ENCODE measurements at places on chromosomes 3 and 15. TPM values are rescaled to one million over a fixed set of nuclear protein-coding genes. Genes with fewer than 3 reads are reported as not detected.

The ZNF662 gene
- 0.92 TPM for total RNA-seq

GRCh38 chr3:24180616-24181015 is 235.5 kb downstream of the NR1D2 start:
- DNase-seq, result no peak
- H3K36me3 ChIP-seq, result no peaks in the 10 kb centered on the region
- no peak overlapping the region for H3K4me3 ChIP-seq
- no peaks in the 10 kb centered on the region for H3K4me1 ChIP-seq

The ASB14 gene
- not detected for total RNA-seq

The CYP8B1 gene
- 0.13 TPM for total RNA-seq

DNA sequence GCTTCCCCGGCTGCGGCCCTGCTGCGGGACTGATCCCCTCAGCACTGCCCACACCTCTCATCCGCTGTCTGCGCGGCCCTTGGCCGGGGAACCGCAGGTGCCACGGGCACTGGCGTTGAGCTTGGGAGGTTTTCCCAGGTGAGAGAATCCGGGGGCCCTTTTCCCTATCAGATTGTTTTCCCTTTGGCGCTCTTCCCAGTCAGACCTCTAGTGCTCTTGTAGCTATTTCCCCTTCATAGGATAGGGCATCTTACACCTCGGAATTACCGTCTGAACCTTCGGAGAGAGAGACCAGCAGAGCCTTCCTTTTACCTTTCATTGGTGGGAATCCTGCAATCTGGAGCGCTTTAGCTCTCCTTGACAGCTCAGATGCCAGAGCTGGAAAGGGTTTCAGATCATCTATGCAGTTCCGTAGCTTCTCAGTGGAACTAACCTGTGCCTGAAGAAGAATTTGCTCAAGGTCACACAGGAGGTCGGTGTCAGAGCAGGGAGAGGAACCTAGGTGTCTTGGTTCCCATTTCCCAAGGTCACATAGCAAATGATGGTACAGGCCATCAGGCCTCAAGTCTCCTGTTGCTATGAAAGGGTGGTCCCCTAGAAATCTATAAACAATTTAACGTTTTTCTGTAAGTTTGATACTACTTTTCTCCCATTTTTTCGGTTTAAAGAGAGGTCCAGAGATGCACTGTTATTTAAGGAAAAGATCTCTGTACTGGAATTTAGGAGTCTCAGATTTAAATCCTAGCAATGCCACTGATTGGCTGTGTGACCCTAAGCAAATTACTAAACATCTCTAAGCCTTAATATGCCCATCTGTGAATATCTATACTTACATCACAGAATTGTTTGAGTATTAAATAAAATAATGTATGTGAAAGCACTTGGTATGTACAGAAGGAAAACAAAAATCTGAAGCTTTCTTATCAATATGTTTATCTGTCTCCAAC is 916 bp downstream of the IDH3A start:
- no peaks in the 10 kb centered on the region for H3K27me3 ChIP-seq
- H3K27ac ChIP-seq, result no peak overlapping the region
- no peak for DNase-seq
- H3K36me3 ChIP-seq, result no peaks in the 10 kb centered on the region

DNA sequence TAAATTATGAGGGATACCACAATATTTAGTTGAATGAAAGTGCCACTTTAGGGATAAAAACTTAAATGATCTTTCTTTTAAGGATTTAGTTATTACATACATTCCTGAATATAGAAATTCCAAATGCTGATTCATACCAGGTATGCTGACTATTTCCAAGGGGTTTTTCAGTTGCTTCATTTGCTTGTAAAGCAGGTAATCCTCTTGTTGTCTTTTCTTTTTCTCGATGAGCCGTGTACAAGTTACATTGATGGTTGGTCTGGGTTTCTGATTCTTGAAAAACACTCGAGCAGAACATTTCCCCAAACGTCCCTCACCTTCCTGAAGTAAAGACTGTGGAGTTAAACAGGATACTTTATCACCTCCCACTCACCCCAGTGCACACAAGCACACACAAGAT is 21.7 kb downstream of the RARRES1 start:
- H3K4me3 ChIP-seq, result no peak overlapping the region
- peaks cover 24% of the 10 kb centered on the region for H3K36me3 ChIP-seq
- no peaks in the 10 kb centered on the region for H3K4me1 ChIP-seq
- DNase-seq, result no peak
- H3K27ac ChIP-seq, result no peak overlapping the region

GRCh38 chr15:78205856-78206255 is 28.5 kb downstream of the ACSBG1 start:
- no peak overlapping the region for H3K4me3 ChIP-seq
- H3K27ac ChIP-seq, result no peak overlapping the region
- no peaks in the 10 kb centered on the region for H3K4me1 ChIP-seq
- DNase-seq, result no peak
- no peaks in the 10 kb centered on the region for H3K36me3 ChIP-seq

All from T-cell (primary cell).